ENCODE measurements at places on chromosomes 2 and 18.

DNA sequence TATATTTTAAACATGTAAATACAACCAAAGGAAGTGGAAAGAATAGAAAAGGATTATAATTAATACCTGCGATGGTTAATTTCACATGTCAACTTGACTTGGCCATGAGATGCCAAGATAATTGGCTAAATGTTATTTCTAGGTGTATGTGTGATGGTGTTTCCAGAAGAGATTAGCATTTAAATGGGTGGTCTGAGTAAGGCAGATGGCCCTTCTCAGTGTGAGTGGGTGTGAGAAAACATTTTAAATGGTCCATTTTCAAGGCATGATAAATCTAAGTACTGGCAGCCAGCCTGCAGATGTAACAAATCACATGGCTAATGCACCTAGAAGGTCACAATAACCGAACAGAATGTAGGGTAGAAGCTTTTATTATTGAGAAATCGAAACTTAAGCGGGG, 99.6 kb upstream of the CDH7 start:
- DNase-seq, result no peak

DNA sequence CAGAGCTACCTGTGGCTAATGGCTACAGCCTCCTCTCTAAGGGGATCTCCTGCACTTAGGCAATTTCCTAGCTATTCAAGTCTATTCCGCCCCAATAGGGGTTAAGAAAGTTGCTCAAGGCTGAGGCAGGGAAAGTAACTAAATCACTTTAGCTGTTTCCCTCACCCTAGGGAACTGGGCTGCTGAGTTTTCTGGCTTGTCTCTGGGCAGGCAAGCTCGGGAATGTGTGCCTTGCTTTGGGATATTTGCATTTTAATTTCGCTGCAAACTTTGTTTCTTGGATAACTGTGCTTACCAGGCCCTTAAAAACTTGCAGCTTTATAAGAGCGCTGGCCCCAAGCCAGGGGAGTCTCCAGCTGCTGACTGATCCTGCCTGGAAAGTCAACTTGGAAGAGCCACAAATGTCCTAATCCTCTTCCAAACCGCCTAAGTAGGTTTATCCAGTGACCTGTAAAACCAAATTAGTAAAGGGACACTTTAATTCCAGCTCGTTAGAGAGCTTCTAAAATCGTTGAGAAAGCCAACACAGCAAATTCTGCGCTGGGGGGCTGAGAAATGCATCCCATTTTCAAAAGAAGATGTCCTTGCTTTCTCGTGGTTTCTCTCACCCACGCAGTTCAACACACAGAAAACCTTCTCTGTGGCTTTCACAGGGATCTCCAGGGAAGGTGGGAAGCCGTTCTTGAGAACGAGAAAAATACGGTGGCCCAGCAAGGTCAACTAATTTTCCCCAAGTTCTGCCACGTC, 59.5 kb upstream of the SP3 start:
- DNase-seq, result no peak

- DNase-seq, result no peak
Measured at GRCh38 chr2:75655861-75656260, 9.3 kb downstream of the MRPL19 start.

GRCh38 chr2:18722101-18722500, 132.7 kb upstream of the NT5C1B start:
- no peak for DNase-seq

- no peak for DNase-seq
Measured at GRCh38 chr2:183998797-183999190, 599.5 kb upstream of the ZNF804A start.

GRCh38 chr2:64987001-64987955, 1.9 kb upstream of the SLC1A4 start:
- DNase-seq, result no peak

DNA sequence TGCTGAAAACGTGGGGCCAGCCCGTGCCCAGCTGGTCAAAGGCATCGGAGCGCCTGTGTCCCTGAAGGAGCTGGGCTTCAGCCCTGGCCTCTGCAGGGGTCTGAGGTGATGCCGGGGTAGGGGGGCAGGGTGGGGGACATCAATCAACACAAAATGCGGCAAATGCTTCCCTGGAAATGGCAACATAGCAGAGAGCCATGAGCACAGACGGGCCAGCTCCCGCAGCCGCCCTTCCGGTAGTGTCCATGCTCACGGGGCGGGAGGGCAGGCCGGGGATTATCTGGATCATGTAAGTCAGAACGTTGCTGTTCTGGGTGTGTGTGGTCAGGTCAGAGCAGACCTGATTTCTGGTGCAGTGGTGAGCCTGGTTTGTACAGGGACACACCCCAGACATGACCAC, 56.5 kb upstream of the TWIST2 start:
- no peak for DNase-seq

- no peak for DNase-seq
Measured at GRCh38 chr2:54691445-54692135, 31.9 kb upstream of the EML6 start.

DNA sequence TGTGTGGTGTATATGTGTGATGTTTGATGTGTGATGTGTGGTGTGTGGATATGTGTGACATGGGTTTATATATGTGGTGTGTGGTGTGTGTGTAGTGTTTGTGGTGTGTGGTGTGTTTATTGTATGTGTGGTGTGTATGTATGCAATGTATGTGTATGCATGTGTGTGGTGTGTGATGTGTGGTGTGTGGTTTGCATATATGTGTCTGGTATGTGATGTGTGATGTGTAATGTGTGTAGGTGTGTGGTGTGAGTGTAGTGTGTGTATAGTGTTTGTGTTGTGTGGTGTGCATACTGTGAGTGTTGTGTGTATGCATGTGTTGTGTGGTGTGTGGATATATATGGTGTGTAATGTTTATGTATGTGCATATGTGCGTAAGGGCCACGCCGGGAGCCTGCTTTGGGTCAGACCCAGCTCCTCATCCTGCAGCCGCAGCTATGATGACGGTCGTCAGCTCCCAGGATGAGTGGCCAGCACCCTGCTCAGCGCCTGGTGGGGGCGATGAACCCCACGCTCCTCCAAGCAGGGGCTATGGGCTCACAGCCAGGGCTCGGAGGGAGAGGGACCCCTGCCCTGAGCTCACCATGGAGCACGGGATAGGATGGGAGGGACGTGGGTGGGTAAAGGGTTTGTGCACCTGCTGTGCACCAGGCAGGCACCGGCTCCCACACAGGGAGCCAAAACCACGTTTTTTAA, 331.3 kb downstream of the EIPR1 start:
- DNase-seq, result no peak

- no peak for DNase-seq
Measured at GRCh38 chr2:235876099-235876679, 292.0 kb downstream of the GBX2 start.

- DNase-seq, result no peak
Measured at GRCh38 chr2:203225423-203226039, 13.3 kb upstream of the CYP20A1 start.

DNA sequence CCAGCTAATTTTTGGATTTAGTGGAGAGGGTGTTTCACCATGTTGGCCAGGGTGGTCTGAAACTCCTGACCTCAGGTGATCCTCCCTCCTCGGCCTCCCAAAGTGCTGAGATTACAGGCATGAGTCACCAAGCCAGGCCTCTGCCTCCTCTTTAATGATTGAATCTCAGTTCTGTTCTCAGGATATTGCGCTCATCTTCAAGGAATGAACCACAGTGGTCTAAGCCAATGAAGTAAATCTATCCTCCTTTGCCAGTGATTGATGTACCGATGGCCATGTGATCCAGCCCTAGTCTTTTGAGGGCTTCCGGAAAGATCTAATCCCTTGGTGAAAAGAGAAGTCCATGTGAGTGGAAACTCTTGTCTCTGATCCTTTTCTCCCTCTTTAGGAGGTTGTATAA, 48.6 kb downstream of the POLE4 start:
- no peak for DNase-seq

DNA sequence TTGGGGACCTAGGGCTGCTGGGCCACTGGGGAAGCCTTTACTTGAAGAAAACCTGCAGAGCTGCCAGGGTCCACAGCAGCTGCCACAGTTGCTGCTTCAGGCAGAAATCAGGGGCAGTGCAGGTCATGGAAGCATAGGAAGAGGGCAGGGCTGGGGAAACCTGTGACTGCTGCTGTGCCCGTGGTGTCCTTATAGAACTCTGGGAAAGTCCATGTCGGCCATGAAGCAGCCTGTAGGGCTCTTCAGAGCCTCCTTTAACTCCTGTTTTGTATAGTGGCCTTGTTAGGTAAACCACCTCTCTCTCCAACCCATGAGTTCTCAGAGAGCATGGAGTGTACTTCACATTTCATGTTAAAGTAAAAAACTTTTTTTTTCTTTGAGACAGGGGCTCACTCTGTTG, 62.1 kb downstream of the SMAD4 start:
- DNase-seq, result no peak

GRCh38 chr2:30334762-30335363, 103.5 kb downstream of the LBH start:
- no peak for DNase-seq

DNA sequence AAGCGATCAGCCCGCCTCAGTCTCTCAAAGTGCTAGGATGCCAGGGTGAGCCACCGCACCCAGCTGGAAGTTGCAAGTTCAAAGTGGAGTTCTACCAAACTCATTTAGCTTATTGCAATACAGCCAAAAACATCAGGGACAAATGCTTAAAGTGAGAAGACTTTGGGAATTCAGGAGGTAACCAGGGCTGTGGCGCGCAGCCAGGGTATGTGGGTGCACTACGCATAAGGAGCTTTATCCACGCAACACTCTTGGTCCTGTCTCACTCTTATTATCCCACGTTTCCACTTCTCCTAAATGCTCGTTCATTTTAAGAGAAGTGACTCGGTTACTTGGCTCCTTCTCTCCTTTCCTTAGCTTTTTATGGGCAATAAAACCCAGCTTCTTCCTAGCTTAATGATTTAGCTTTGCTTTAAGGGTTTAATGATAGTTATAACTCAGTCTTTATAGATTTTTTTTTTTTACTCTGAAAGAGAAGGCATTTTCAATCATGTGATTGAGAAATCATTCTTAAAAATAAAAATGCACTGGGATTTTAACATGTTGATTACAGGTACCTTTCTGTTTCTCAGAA, 199.8 kb downstream of the KCNE4 start:
- no peak for DNase-seq

DNA sequence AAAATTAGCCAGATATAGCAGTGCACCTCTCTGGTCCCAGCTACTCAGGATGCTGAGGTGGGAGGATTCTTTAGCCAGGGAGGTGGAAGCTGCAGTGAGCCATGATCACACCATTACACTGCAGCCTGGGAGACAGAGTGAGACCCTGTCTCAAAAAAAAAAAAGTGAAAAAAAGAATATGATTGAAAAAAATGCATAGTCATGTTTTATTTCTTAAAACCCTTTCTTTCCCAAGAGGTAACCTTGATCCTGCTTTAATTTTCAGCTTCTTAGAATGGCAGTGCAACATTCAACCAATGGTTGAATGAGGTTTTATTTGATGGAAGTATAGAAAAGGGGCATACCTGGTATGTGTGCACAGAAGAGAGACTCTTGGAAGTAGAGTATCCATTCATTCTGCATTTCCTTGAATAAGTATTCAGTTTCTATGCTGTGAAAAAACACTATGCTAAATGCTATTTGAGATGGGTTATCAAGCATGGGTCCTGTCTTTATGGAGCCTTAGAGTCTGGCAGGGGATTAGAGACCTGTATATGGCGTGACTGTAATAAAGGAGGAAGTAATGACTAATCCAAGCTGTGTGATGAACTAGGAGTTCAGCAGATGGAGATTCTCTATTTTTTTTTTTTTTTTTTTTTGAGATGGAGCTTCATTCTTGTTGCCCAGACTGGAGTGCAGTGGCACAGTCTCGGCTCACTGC, 146.3 kb downstream of the WDSUB1 start:
- DNase-seq, result no peak

- no peak for DNase-seq
Measured at GRCh38 chr2:200181755-200182154, 124.7 kb upstream of the SPATS2L start.

Measured in stimulated activated CD8-positive, alpha-beta memory T cell treated with anti-CD3 and anti-CD28 coated beads, Interleukin-4, amount 100 ng/mL, for 4 hours (primary cell).